Naive B cell (primary cell): ENCODE measurements at places on chromosomes 7 and 10.
A peak's percentile ranks its signal among the peaks of the same experiment; 100 is the strongest.

- no peak for DNase-seq
These were observed 95.4 kb downstream of the HGF start for GRCh38 chr7:81674431-81674830.

GRCh38 chr10:73730153-73730906 lies 13.8 kb upstream of the SEC24C start:
- DNase-seq = peak; percentile 84

DNA sequence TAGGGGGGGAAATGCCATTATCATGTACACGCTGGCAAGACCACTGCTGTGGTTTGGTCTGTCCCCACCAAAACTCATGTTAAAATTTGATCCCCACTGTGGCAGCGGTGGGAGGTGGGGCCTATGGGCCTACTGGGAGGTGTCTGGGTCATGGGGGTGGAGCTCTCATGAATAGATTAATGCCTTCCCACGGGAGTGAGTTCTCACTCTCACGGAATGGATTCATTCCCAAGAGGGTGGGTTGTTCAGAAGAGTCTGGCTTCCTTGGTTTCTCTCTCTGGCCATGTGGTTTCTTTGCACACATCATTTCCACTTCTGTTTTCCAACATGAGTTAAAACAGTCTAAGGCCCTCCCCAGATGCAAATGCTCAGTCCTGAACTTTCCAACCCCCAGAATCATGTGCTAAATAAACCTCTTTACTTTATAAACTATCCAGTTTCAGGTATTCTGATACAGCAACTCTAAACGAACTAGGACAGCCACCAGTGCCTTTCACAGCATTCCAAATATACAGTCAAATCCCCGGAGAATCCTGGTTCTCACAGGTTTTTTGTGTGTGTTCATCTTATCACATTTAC lies 44.3 kb downstream of the SMURF1 start:
- no peak for DNase-seq

- DNase-seq = no peak
These were observed 381.0 kb upstream of the NRP1 start for GRCh38 chr10:33715303-33715975.

DNA sequence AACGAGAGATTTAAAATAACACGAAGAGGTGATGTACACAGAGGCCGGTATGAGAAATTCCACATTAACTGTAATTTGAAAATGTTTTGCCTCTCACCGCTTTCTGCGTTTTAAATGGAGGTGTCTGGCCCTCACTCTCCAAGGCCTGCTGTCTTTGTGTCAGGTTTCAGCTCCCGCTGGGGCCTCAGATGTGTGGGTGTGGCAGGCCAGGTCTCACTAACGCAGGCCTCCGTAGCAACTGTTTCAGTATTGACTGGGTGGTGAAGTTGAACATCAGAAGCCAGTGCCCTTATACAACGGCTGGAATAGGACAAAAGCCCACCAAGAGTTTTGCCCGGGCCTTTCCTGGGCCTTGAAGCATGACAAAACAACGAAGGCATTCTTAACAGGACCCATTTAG lies 303.1 kb downstream of the ADARB2 start:
- DNase-seq = no peak

DNA sequence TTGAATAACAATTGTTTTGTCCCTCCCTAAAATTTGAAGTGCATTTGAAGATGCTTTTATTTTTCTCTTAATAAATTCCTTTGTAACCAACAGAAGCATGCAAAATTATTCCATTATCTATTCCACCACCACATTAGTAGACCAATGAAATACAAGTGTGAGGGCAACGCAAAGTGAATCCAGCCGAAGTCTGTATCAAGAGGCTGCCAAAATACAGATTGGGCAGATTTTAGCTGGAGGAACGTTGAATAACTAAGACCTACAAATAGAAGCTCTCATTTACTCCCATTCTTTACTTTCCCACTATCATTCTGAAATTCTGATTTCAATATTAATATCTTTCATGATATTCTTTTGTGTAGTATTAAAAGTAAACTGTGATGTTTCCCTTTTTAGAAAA lies 233.7 kb downstream of the BMPER start:
- no peak for DNase-seq

DNA sequence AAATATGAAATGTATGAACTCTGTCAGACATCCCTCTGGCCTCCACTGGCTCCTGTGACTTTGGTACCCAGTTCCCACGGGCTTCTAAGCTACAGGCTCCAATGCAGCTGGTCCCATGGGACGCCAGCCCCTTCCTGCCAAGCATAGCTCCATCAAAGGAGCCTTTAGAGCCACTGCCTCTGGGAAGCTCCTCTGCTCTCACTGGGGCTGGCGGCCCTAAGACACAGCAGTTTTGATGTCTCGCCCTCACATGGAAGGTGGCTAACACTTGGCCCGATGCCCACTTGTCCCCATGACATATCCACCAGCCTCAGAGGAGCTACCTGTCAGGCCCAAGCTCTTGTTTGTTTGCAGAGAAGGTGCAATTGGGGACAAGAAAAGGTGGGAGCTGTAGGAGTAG lies 453.7 kb upstream of the LRRN3 start:
- DNase-seq = no peak

DNA sequence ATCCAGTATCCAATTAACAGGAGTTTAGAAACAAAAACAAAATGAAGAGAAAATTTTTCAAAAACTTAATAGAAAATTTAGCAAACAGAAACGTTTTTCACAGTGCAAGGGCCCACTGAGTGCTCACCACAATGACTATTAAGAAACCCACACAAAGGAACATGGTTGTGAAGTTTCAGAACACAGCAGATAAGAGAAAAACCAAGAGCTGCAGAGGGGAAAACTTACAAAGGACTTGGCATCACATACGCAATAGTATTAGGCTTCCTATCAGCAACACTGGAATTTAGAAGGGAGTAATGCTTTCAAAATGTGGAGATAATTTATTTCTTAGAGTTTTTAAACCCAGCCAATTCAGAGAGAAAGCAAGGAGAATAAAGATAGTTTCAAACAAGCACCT lies 1.7 kb upstream of the C7orf25 start:
- no peak for DNase-seq

- DNase-seq = no peak
These were observed 70.4 kb upstream of the CFAP46 start for GRCh38 chr10:133012573-133013359.

GRCh38 chr10:116909307-116909706 lies 60.0 kb downstream of the ENO4 start:
- DNase-seq = no peak

GRCh38 chr10:69360485-69361302 lies 56.0 kb downstream of the TACR2 start:
- no peak for DNase-seq

- DNase-seq = no peak
These were observed 35.7 kb downstream of the ZCCHC24 start for GRCh38 chr10:79409726-79410085.

DNA sequence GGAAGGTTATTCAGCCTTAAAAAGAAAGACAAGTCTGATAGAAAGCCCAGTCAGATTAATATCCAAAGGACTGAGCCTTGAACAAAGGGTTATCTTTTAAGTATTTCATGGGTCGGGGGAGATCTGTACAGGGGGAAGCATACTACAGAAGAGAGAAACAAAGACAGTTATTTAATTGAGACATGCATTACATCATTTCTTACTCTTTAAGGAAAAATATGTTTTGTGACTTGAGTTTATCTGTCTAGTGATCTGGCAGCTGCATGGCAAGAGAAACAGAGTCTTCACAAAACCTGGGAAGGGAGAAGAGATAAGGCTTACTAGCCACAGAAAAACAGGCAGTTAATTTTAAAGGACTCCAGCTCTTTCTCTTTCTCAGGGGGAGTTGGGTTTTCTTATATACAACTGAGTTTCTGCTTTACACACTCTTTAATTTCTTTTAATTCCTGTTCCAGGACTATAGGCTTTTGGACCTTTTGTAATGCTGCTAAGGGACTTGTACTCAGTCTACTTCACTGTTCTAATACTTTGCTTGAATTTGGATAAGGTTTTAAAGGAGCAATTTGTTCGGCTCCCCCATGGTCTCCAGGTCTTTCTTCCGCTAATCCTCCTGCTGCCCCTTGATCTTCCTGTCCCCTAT lies 20.9 kb upstream of the CYP3A43 start:
- DNase-seq = no peak

DNA sequence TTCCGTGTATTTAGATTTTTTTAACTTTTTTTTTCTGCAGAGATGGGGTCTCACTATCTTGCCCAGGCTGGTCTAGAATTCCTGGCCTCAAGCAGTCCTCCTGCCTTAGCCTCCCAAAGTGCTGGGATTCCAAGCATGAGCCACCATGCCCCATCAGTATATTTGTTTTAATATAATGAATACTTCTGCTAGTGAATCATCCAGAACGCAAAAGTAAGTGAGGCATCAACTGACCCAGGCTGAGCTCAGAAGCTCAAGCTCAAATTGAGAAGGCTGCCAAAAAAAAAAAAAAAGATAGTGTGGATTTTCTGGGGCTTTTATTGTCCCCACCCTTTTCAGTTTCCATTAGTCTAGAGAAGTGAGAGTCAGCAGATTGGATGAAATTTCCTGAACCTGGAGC lies 39.0 kb upstream of the TECTB start:
- no peak for DNase-seq

DNA sequence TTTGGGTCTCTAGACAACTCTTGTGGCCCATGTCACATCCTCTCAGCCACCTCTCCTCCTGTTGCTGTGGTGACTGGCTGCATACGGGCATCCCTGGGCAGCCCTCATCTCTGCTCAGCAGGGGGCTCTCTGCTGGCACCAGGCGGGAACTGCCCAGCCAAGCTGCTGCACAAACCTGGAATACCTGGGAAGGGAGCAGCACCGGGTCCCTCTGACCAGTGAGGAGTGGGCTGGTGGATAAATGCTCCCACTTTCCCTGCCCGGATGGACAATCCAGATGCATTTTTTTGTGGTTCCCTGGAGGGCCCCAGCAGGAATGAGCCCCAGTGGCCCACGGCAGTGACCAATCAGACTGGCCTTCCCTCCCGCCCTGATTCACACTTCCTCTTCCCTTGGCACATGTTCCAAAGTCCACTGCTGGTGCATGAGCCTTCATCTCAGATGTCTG lies 21.9 kb downstream of the GRID1 start:
- DNase-seq = no peak

DNA sequence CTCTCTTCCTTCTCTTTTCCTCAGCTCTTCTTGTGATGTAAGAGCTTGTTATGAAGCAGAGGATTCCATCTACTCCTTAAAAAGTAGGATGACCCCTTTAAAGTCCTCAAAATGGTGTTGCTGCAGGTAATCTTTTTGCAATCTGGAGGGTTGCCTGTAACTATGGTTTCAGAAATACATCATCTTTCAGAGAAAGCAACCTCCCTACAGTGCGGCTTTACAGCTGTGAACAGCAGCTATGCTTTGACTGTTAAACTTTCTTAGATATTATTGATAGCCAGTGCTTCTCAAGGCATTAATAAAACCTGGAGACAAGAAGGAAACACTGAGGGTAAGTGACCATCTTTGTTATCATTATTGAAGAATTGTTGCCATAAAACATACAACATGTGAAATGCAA lies 86.6 kb upstream of the MDFIC start:
- DNase-seq = no peak

DNA sequence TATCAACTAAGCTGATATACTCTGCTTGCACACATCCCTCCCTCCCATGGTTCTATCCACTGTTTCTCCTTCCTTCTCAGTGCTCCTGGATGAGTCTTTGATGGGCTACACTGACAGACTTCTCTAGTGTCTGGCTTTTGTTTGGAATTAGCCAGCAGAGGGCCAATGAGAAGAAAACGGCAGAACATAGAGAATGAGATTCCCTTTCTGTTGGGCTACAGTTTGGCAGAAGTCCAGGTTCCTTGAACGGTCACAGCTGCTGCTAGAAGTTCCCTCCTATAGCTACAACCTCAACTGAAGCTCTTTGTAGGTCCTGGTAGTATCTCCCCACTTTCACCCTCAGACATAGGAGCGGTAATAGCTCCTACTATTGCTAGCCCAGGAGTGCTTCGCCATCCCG lies 251.1 kb upstream of the LRRN3 start:
- no peak for DNase-seq

DNA sequence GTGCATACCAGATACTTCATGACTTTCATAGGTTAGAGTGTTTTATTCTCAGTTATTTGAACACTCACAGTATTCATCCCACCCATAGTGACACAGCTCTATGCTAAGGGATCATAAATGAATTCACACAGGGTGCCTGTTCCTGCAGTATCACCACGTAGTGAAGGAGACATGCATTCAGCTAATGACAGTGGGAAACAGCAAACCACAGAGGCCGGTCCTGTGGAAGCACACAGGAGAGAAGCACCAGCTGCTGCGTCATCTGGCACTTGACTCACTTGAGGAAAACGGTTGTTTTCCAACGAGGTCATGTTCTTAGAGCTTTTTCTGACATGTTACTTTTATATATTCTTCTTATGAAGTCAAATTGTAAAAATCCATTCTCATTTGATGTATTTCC lies 73.0 kb downstream of the UBE3C start:
- no peak for DNase-seq

- no peak for DNase-seq
These were observed 36.7 kb upstream of the UBE2H start for GRCh38 chr7:129989466-129989865.

- no peak for DNase-seq
These were observed 120.1 kb upstream of the AOAH start for GRCh38 chr7:36844374-36844773.

- DNase-seq = no peak
These were observed 1186.5 kb downstream of the TYW1 start for GRCh38 chr7:68183176-68183575.

DNA sequence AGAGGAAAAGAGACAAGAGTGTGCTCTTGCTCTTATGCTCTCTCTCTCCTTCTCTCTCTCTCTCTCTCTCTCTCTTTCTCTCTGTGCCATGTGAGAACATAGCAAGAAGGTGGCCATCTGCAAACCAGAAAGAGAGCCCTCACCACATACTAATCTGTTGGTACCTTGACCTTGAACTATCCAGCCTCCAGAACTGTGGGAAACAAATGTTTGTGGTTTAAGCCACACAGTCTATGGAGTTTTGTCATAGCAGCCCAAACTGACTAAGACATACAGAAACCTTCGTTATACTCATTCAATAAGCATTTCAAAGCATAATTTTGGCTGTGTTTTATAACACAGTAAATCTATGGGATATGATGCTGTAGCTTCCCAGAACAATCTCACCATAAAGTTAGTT lies 56.4 kb upstream of the PLPP4 start:
- no peak for DNase-seq
